ENCODE measurements at places on chromosomes 3 and 15.

GRCh38 chr3:142984255-142984654 is 17.1 kb upstream of the U2SURP start:
- DNase-seq: no peak

- no peak for DNase-seq
These were observed 379.3 kb downstream of the MAGI1 start for GRCh38 chr3:65659396-65659795.

DNA sequence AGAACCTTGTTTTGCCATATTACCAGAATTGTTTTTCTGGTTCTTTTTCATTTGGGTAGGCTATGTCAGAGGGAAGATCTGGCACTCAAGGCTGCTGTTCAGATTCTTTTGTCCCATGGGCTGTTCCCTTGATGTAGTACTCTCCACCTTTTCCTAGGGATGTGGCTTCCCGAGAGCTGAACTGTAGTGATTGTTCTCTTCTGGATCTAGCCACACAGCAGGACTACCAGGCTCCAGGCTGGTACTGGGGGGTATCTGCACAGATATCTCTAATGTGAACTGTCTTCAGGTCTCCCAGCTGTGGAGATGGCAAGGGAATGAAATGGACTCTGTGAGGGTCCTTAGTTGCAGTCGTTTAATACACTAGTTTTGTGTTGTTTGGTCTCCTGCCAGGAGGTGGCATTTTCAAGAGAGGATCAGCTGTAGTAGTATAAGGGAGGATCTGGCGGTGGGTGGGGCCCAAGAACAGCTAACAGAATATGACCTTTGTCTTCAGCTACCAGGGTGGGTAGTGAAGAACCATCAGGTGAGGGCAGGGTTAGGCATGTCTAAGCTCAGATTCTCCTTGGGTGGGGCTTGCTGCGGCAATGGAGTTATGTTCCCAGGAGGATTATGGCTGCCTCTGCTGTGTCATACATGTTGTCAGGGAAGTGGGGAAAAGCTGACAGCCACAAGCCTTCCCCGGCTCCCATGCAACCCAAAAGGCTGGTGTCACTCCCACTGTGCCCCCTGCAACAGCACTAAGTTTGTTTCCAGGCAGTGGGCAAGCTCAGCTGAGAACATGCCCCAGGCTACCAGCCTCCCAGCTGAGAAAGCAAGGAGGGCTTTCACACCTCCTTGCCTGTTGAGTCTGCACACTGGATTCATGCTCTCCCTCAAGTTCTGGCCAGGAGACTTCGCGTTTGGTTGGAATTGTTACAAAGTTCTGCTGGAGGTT is 252.5 kb downstream of the ISL2 start:
- DNase-seq: no peak

DNA sequence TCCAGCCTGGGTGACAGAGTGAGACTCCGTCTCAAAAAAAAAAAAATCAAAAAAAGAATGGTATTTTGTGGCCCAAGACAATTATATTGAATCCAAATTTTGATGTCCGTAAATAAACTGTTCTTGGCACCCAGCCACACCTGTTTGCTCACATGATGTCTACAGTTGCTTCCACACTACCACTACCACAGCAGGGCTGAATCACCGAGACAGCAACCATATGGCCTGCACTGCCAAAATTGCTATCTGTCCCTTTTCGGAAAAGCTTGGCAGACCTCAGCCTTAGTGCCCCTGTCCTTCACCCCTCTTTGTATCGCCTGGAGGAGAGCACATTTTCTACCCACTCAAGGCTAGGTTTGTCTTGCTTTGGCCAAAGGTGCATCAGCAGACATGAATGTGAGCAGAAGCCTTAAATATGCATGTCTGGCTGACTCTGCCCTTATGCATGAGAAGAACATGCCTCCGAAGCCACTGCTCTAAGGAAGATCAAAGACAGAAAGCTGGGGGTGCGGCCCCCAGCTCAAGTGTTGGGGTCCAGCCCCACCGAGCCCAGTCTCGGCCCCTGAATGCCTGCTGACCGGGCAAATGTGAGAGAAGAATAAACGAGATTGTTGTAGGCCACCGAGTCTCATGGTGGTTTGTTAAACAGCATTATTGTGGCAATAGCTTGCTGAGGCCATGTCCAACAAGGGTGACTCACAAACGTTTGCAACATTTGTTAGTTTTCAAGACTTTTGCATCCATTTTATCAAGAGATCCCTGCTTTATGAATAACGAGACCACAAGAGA is 108.1 kb downstream of the TPRA1 start:
- no peak for DNase-seq

GRCh38 chr3:153463895-153464294 is 301.9 kb downstream of the RAP2B start:
- DNase-seq: no peak

DNA sequence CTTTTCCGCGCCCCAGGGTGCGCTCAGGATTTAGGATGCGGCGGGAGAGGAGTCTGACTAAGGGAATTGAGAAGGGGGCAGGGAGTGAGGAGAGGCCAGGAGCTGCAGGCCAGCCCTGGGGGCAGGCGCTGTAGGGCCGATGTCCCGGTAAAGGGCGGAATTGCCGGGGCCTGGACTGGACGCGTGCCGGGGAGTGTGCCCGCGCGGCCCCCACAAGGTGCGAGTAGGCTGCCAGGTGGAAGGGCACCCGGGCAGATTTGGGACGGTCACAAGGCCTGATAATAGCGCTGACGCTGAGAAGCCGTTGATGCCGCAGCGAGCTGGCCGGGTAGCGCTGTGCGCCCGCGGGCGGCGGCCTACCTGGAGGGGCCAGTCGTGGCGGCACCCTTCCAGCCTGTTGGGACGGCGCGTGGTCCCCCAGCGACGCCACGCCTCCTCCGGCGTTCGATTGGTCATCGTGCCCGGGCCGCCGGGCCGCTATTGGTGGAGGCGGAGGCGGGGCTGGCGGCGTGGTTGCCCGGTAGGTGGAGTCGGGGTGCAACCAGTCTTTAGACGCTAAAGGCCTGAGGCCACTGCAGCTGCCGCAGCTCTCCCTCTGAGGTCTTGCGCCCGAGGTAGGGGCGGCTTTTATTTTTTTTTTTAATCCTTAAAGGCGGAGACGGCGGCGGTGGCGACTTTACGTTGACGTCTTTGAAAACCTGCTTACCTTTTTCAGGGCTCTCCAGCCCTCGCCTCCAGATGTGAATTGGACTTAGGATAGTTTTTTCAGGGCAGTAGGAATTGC is 903 bp downstream of the SLC25A38 start:
- DNase-seq: peak; percentile 92

- DNase-seq: no peak
These were observed 166.6 kb downstream of the ANO10 start for GRCh38 chr3:43455233-43455632.

DNA sequence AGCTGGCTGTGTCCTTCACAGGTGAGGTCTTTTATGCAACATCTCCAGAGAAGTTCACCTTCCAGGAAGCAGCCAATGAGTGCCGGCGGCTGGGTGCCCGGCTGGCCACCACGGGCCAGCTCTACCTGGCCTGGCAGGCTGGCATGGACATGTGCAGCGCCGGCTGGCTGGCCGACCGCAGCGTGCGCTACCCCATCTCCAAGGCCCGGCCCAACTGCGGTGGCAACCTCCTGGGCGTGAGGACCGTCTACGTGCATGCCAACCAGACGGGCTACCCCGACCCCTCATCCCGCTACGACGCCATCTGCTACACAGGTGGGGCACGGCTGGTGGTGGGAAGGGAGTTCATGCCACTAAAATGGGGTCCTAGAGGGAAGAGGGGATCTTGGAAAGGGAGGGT is 40.1 kb downstream of the ACAN start:
- DNase-seq: no peak

GRCh38 chr3:175741951-175742350 is 882.8 kb downstream of the NAALADL2 start:
- DNase-seq: no peak

DNA sequence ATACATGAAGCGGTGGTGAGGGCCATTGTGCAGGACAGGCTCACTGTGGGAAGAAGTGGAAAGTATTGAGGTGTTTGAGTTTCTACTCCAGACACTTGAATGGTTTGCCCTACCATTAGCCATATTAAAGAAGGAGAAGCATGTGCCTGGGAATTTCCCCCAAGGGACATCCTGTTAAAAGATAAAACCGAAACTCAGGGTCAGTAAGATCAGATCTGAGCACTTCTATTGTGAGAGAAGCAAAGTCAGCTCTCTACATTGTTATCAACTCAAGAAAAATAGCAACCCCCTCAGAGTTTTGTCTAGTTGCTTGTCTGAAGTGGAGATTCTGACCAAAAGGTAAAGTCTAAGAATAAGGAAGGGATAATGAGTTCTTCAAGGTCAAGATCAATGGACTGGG is 269.8 kb downstream of the CHST2 start:
- no peak for DNase-seq

- DNase-seq: no peak
These were observed 359.6 kb downstream of the SHQ1 start for GRCh38 chr3:72488738-72489035.

DNA sequence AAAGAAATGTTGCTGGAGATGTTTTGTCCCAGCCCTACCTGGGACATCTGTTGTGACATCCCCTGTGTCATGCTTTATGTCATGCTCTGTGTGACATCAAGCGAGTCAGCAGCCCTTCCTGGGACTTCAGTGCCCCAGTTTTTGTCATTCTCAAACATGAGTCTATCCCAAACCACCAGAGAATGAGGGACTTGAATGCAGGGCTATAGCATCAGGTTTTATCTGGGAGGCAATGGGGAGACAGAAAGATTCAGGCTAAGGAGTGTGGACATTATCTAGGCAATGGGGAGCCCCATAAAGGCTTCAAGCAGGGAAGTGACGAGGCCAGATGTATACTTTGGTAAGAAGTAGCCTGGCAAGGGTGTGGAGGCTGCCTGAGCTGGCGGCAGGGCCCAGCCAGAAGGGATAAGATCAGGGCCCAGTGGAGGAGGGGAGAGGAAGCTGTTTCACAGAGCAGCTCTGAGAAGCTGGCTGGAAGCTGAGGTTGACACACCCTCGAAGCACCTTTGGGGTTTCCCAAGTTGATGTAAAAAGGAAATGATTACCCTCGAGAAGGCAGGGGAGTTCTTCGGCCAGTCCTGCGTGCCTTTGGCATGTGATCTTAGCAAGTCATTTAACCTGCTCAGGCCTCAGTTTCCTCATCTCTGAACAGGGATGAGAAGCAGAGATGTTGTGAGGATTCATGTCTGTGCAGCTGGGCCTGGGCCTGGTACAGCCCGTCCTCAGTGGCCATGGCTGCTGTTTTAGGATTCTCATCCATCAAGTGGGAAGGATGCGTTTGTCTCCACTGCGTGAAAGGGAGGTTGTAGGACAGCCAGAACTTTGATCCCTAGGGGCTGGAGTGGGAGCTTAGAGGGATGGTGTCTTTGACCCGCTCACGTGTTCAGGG is 34.3 kb downstream of the IRAK2 start:
- no peak for DNase-seq

- no peak for DNase-seq
These were observed 3.3 kb downstream of the TPM1 start for GRCh38 chr15:63045879-63046278.

- no peak for DNase-seq
These were observed 3.7 kb downstream of the ISL2 start for GRCh38 chr15:76340198-76340802.

- DNase-seq: no peak
These were observed 348.5 kb upstream of the PROK2 start for GRCh38 chr3:72133329-72134011.

DNA sequence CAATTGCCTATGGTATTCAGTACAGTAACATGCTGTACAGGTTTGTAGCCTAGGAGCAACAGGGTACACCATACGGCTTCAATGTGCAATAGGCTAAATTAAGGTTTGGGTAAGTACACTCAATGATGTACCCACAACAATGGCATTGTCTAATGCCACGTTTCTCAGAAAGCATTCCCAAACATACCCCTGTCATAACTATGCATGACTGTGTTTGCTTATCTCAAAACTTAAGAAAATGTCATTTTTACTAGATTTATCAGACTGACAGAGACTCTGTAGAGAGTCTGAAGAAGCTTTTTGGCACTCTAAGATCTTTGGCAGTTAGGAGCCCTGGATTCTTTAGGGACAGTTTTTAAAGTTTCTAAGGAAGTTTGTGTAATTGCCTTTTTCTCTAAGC is 59.9 kb downstream of the MECOM start:
- DNase-seq: no peak

DNA sequence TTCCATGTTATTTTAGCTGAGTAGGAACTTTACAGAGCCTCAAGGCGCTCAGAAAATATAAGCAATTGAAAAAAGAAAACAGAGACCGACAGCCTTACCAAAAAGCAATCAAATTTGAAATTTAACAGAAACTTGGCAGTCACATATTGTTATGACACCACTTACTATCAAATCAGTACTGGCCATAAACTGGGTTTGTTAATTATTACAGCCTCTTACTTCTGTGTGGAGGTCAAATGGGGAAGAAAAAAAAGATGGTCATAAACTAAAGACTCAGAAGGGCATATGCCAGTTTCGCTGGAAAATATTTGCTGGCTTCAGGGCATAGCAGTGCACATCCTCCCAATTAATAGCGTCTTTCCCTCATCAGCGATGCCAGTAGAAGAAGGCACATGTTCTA is 45.5 kb upstream of the SUCLG2 start:
- DNase-seq: no peak

GRCh38 chr15:81060907-81061306 is 60.2 kb downstream of the TLNRD1 start:
- no peak for DNase-seq

- DNase-seq: no peak
These were observed 188.0 kb upstream of the IL12A start for GRCh38 chr3:159800434-159801155.

GRCh38 chr3:131350506-131350905 is 31.1 kb upstream of the NUDT16 start:
- DNase-seq: no peak

DNA sequence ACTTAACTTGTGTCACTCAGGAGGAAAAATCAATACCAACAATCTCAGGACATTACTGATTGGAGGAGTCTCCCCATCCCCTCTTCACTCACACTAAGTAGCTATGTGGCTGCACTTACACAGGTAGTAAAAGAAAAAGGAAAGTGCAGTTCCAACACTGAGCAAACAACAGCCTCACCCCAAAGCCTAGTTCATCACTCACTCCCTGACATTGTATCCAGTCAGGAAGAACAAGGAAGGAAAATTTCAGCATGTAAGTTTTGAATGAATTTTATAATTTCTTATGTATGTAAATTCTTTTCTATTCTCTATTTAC is 273.4 kb downstream of the IGSF11 start:
- DNase-seq: no peak

DNA sequence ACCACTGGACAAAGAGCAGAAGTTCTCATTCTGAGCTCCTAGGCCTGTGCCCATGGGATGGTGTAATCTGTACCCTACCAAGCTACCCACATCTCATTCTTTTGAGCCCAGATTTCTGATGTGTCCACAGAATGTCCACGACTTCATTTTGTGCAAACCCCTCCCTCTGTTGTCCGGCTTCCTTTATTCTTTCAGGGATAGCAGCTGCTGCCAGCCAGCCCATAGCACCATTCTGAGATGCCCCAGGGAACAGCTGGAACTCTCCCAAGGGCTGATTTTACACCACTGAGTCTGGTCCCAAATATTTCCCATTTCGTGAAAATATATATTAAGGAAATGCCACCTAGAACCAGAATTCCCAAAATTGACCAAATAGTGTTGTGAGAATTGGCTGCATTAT is 236.6 kb downstream of the SATB1 start:
- DNase-seq: no peak

All from activated CD8-positive, alpha-beta memory T cell treated with anti-CD3 and anti-CD28 coated beads for 1 hour (primary cell).